D721Med (cell line): ENCODE measurements at places on chromosomes 6 and 20.

- DNase-seq: no peak
These were observed 77.5 kb upstream of the POPDC3 start for GRCh38 chr6:105257340-105257739.

- no peak for DNase-seq
These were observed 43.1 kb upstream of the MDFI start for GRCh38 chr6:41595166-41595565.

DNA sequence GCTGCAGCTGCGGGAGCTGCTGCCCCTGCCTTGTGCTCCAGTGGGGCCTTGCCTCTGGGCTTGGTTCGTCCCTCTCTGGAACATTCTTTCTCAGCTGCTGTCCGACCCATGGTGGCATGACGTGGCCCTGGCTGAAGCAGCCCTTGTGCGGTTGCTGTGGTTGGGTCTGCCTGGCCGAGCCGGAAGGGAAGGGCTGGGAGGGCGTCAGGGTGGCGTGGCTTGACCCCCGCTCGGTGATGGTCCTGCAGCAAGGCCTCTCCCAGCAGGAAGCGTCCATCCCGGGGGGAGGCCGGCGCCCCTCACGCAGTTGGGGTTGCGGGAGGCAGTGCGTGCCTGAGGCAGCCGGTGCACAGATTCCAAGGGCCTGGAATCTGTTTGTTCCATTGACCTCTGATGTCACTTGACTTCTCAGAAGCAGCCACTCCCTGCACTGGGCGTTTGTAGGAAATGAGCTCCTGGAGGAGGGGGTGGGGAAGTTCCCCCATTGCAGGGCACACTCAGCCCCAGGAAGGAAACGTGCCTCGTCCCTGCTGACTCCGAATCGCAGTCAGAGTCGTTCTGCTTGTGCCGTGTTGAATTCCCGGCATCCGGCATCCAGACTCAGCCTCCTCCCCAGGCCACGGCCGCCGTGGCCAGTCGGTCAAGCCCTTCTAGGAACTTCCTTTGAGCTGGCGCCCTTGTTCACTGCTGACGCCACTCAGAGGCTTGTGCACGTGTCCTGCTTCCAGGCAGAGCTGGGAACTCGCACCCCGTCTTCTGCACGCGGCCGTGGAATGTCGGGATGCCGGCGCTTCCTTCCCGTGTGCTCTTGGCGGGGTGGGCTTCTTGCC lies 9.7 kb upstream of the TNFRSF6B start:
- no peak for DNase-seq

GRCh38 chr20:3686867-3687321 lies 5.1 kb upstream of the ADAM33 start:
- no peak for DNase-seq

GRCh38 chr6:19691465-19692167 lies 145.6 kb upstream of the ID4 start:
- DNase-seq: no peak

GRCh38 chr6:52557389-52558265 lies 19.2 kb downstream of the TRAM2 start:
- no peak for DNase-seq

DNA sequence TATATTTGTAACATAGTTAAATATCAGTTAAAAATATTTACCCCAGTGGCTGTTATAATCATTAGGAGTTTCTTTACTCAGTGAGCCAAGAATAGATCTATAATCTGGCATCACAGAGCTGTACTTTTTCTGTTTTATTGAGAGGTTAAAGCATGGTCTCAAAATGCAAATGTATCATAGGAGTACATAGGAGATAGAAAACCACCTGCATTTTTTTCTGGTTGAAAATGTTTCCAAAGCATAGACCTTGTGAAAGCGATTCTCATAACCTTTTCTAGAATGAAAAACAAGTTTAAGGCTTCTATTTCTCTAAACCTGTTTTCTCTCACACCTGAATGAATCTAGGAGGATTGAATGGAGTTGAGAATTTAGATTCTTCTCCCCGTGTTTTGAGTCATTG lies 14.4 kb downstream of the KCNQ5 start:
- no peak for DNase-seq

DNA sequence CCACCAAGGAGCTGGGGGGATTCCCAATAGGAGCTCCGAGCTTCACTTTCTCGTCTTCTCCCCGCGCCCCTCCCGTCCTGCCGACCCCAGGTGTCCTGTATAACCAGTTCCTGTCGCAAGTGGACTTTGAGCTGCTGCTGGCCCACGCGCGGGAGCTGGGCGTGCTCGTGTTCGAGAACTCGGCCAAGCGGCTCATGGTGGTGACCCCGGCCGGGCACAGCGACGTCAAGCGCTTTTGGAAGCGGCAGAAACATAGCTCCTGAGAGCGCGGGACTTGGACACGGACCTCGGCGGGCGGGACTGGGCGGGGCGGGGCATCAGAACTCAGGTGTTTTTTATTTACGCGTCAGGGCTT lies 340 bp upstream of the VARS2 start:
- DNase-seq: no peak
